ENCODE measurements at places on chromosomes 5 and 9.

DNA sequence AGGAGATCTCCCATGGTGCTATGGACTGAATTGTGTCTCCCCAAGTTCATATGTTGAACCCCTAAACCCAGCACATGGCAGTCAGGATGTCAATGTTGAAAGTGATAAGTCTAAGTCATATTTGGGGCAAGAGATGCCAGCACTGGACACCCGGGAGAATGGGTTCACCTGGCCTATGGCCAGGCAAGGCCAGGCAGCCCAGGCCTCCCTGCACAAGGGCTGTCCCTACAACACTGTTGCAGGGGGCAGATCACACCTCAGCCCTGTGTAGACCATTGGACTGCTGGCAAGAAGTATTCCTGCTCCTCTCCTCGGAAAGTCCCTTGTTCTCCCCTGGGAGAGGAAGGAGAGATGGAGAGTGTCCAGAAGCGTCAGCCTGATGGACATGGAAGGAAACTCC, 240.5 kb downstream of the GADD45G start:
- no peak for DNase-seq

DNA sequence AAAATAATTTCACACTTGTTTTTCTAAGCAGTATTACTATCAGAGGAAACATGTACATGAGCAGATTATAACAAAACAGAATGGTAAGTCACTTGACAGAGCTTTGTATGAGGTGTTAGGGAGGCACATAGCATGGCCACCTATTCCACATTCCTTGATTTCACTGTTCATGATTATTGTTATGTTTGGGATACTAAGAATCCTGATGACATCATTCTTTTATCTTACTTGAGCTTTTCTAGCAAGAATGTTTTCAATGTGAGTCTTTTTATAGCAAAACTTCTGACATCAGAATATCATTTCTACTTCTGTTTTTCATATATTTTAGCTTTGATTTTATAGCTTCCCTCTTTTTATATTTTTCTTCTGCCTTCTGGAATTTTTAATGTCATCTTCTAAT, 208.2 kb downstream of the DMRTA1 start:
- DNase-seq, result no peak

DNA sequence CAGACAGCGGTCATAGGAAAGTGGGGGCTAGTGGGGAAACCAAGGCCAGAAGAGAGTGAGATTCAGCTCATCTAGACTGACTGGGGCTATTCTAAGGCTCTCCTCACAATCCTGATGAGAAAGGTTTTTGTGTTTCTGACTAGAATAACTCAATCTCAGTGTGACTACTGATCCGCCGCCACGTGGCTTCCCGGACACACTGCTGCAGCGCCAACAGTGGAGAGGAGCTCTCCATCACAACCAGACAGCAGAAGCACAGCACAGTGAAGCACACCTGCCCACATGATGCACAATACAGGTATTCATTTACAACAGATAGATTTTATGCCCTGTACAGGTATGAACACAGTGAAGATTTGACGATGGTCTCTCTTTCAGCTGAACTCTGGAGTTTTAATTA, 25.4 kb downstream of the NREP start:
- DNase-seq, result no peak

GRCh38 chr9:100449420-100449819, 22.5 kb downstream of the MSANTD3 start:
- DNase-seq, result peak; percentile 47

DNA sequence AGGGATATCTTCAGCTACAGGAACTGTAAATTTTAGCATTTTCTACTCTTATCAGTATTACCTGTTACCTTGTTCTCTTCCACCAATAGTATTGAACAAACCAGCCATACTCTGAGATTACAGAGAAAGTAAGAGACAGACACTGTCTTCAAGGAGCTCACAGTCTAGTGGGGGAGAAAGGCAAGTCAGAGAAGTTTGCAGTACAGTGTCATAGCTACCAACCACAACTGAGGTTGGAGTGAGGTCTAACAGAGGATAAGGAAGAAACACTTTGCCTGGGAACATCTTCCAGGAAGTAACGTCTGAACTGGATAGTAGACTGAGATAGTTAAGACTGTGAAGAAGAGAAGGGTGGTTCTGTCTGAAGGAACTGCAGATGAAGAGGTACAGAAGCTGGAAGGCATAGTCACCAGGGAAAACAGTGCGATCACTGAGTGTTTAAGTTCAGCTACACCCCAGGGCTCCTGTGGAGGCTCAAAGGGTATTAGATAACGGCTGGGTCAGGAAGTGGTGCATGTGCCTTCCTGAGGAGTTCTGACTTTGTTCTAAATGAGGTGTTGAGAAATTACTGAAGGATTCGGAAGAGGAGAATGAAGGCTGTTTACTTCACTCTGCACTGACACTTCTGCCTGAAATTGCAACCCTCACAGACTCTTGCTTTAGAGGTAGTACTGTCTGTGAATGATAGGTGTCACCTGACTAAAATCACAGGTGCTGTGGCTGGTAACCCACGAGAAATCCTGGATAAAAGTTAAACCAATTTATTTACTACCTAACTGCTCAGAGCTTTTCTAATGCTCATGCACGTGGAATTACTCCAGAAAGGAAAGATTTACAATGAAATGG, 841.6 kb downstream of the MAT2B start:
- no peak for DNase-seq

GRCh38 chr9:95507464-95508241, 9.1 kb downstream of the PTCH1 start:
- DNase-seq, result peak; percentile 39

DNA sequence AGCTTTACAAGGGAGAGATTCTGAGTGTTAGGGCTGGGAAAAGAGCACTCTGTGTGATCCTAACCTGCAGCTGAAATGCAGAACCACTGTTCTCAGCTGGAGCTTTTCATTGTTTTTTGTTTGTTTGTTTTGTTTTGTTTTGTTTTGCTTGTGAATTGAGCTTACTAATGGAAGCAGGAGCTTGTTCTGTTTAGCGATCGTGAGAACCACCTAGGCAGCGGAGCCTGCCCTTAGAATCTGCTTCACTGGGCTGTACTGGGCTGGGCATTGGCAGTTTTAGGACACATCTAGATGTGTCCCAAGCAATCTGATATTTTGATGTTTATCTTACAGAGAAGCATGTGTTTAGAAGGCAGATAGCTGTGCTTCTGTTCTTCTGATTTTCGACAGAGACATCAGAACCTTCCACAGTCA, 14.3 kb downstream of the SYK start:
- DNase-seq, result no peak

- no peak for DNase-seq
Measured at GRCh38 chr5:169989365-169989764, 9.1 kb upstream of the INSYN2B start.

GRCh38 chr9:2741441-2742158, 24.3 kb downstream of the KCNV2 start:
- DNase-seq, result no peak

DNA sequence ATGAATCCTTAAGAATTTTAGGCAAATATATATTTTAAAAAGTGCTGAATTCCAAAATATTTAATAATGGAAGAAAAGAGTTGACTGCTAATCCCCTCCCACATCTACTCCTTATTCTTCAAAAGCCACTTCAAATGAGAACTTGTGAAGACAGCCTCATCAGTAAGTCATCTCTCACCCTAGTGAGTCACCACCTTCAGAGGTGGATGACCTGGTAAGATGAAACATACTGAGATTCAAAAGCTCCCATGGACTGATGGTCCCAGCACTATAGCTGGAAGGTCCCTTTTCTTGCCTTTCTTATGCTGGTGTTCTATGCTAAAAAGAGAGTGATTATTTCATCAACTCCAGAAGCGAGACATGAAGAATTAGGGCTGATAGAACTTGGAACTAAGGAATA, 37.8 kb upstream of the SPDL1 start:
- no peak for DNase-seq

DNA sequence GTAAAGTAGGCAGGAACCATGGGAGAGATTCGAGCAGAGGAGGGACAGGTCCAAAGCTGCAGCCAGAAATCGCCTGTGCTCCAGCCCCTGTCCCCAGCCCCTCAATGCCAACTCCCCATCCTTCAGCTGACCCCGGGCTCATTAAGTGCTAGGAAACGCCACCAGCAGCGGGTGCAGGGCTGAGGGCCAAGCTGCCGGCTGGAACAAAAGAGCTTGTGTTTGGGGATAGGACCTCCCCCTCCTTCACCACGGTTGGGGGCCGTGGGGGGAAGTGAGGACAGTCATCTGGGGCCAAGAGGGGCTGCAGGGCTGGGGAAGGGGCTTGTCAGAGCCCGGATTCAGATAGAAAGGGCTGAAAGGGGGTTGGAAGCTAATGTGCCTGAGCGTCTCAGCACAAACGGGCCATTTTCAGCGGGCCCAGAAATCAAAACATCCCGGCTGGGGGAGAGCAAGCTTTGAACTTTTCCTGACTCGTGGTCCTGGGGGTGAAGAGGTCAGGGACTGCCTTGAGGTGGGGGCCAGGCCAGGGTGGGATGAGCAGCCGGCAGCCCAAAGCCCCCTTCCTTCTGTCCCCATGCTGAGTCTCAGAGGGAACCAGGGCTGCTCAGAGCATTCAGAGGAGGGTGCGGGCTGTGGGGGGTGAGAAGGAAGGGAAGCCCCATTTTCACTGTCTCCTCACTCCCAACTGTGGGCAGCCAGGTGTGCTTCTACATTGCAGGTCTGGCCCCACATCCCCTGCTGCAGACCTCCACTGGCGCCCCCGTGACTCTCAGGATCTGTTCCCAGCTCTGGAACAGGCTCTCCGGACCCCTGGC, 69.4 kb upstream of the DAB2IP start:
- no peak for DNase-seq

DNA sequence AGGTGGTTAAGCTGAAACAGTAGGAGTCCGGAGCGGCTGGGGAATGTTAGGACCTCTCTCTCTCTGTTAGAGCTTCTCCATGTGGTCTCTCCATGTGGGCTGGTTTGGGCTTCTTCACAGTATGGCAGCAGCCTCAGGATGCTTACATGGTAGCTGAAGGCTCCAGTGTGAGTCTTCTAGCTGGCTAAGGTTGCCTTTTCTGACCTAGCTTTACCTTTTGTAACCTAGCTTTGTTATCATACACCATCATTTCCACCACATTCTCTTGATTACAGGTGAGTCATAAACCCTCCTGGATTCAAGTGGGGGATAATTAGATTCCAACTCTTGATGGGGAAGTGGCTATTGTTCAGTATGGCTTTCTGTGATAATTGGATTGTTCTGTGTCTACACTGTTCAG, 98.5 kb downstream of the MTREX start:
- no peak for DNase-seq

GRCh38 chr9:77896269-77896937, 135.2 kb downstream of the GNAQ start:
- no peak for DNase-seq

DNA sequence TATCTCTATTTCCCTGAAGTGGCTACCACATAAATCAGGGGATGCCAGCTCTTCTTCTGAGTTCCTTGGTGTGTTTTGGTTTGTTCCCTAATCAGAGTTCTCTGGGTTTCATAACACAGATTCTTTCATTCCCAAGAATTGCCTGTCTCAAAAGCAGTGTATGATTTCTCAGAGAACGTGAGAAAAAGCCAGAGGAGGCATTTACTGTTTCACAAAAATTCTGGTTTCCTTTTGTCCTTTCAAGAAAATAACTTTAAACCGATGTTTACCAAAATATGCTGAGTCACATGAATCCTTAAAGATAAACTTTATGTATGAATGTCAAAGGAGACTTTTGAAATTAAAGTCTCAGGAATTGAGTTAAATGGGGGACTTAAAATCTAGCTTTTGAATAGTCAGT, 314.3 kb downstream of the EBF1 start:
- no peak for DNase-seq

DNA sequence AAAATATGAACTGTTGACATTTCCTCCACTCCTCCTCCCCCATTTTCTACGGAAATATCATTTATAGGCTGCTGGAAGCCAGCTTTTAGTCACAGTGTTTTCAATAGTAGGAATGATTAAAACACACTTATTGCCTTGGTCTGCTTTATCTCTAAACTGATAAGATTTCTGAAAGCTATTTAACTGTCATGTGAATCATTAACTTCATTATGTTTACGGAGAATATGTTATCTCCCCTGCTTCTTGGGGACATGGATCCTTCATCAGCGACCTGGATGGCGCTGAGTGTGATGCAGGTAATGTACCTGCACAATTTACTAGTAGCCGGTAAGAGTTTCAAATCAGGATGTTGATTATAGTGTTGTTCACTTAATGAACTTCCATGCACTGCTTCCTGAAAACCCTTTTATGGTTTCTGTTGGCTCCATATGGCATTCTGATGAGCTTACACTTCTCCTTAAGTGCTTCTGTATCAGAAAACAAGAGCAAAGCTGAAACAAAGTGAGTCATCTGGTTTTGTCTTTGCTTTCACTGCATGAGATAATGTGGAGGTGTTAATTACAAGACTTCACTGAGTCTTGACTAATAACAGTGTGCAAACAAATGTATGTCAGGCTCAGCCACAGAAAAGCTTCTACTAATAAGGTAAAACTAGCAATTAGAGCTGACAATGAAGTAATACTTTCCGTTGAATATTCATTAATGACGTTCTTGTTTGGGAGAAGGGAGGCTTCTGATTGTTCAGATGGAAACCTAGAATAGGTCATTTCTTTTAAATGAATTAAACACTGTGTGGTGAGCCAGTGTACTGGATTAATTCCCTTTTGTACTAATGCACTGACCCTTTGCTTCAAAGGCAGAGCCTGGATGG, 162.4 kb upstream of the ZNF608 start:
- peak; percentile 66 for DNase-seq

- DNase-seq, result no peak
Measured at GRCh38 chr9:131695836-131696460, 43.9 kb downstream of the RAPGEF1 start.

DNA sequence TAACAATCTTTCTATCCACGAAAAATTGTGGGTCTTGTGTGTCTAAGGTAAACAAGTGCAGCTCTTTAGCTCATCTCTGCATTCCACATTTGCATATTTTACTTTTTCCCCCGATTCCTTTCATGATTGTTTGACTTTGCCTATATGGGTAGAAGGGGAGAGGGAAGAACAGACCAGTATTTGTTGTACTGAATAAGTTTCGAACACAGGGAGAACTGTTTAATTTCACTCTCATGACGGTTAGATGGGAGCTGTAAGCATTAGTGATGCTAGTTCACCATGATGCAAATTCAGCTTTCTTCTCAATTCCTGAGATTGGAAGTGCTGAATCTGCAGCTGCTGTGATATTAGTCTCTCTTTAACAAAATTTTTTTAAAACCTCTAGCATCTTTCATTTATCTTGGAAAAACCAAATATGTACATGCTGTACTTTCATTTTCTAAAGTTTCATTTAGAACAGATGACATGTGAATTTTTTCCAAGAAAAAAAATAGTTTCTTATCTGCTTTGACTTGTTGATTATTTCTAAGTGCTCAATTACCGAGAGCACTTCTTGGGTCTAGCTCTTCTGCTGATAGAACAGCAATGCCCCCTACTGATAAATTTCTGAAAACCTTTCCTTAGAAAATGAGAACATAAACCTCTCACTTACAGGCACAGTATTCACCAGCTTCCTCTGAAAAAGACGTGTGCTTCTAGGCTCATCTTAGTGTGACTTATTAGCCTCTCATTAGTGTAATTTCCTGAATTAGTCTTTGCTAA, 149.5 kb downstream of the BAAT start:
- peak; percentile 4 for DNase-seq

DNA sequence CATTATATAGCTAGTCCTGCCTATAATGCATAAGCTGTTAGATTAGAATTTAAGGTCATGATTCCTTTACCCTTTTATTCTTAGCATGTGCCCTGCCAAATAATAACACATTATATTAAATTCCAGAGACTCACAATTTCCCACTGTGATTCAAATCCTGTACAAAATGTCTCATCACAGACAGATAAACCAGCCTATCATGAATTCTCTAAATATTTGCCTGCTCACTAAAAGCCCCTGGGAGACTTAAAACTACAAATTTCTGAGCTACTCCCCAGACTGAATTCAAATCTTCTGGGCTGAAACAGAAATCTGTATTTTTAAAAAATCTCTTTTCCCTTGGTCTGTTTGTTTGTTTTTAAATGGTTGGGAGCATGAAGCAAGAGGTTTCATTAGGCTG, 32.7 kb downstream of the GAPT start:
- DNase-seq, result no peak
